Activated T-helper 2 cell treated with anti-CD3 and anti-CD28 coated beads, Interferon-gamma antibody, Interleukin-2, Interleukin-4, amounts not matched to agents 10 μg/mL and 5 μg/mL and 100 μg/mL, durations not matched to agents 14 hours and 24 hours and 36 hours (primary cell): ENCODE measurements at places on chromosomes 3 and 15.

GRCh38 chr3:125618851-125619250 is 23.6 kb upstream of the OSBPL11 start:
- DNase-seq, result no peak

- DNase-seq, result no peak
Measured at GRCh38 chr15:84859144-84859543, 25.3 kb upstream of the SLC28A1 start.

DNA sequence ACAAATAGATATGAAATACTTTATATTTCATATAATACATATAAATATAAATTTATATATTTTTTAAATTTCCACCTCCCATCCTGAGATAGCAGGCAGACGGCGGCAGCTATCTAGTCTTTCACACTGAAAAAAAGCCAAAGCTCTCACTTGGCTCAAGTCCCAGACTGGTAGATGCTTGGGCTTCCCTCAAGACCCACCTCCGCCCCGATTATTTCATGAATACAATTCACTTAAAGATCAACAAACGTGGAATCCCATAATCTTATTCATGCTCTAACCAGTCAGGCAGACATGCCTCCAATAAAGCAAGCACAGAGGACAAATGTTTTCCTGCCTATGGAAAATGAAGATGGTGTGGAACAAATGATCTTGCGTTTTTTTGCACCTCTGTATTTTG is 275.9 kb upstream of the NR2F2 start:
- no peak for DNase-seq

- no peak for DNase-seq
Measured at GRCh38 chr3:20060974-20061685, 20.9 kb downstream of the KAT2B start.

- no peak for DNase-seq
Measured at GRCh38 chr3:52198643-52199608, 966 bp downstream of the ALAS1 start.

- no peak for DNase-seq
Measured at GRCh38 chr3:129266651-129267050, 12.0 kb upstream of the HMCES start.

- DNase-seq, result peak; percentile 17
Measured at GRCh38 chr3:149494022-149494758, 19.7 kb downstream of the TM4SF4 start.

- DNase-seq, result no peak
Measured at GRCh38 chr3:57935539-57935938, 72.7 kb upstream of the FLNB start.

GRCh38 chr3:197847866-197848401 is 56.9 kb downstream of the LRCH3 start:
- DNase-seq, result no peak

DNA sequence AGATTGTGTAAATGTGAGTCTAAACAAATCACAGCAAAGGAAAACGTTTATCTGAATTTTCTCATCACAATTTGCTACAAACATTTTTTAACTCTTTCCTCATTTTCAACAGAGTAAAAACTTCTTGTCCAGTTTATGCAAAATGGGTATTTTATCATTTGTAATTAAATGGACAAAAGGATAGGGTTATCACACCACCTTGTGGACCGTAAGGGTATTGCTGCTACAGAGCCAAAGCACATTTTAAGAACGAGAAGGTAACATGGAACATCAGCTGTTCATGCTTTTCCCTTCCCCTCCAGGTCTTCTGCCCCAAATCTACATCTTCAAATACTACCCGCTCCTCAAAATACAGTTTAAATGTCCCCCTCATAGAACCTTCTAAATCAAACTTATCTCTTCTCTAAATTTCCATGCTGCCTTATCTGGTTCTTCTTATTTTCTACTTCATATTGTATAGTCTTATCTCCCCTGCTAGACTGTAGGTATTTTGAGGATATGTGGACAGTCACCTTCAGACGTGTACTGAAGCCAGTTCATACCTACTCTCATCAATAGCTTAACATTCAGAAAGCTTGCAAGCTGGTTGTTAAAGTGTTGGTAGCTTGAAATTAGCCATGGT is 12.8 kb upstream of the SETMAR start:
- no peak for DNase-seq

- no peak for DNase-seq
Measured at GRCh38 chr15:48643776-48644466, 1.6 kb downstream of the FBN1 start.

GRCh38 chr15:100353449-100353848 is 11.7 kb upstream of the ADAMTS17 start:
- DNase-seq, result no peak

- DNase-seq, result peak; percentile 73
Measured at GRCh38 chr15:48177766-48178647, at the start of gene MYEF2. Gene MYEF2, minus strand, starts transcription at chr15:48178295. Its CDS starts 58 bp downstream, at chr15:48178237.

DNA sequence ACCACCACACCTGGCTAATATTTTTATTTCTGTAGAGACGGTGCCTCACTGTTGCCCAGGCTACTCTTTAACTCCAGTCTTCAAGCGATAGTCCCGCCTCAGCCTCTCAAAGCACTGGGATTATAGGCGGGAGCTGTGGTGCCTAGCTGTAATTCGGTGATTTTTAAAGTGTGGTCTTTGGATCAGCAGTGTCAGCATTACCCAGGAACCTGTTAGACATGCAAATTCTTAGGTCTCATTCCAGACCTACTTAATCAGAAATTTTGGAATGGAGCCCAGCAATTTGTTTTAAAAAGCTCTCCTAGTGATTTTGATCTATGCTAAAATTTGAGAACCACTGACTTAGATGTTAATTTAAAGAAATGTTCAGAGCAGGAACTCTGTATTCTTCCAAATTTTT is 51.9 kb downstream of the GOLM2 start:
- DNase-seq, result no peak

- DNase-seq, result peak; percentile 9
Measured at GRCh38 chr3:27253831-27254230, 115.4 kb downstream of the NEK10 start.

DNA sequence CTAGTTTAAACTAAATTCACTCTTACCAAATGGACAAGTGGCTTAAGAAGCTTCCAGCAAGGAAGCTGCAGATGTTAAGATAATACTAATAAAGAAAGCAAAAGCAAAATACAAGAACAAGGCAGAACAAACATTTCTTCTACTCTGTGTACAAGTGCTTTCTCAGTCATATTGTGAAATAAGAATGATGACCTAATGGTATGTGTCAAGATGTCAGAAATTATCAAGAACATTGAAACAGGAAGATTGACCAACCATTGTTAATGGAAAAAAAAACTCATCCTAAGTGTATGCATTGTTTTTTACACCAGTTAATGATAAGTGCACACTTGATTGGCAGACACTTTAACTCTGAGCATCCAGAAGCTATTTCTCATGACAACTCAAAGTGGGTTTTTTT is 65.4 kb upstream of the P2RY1 start:
- DNase-seq, result no peak

DNA sequence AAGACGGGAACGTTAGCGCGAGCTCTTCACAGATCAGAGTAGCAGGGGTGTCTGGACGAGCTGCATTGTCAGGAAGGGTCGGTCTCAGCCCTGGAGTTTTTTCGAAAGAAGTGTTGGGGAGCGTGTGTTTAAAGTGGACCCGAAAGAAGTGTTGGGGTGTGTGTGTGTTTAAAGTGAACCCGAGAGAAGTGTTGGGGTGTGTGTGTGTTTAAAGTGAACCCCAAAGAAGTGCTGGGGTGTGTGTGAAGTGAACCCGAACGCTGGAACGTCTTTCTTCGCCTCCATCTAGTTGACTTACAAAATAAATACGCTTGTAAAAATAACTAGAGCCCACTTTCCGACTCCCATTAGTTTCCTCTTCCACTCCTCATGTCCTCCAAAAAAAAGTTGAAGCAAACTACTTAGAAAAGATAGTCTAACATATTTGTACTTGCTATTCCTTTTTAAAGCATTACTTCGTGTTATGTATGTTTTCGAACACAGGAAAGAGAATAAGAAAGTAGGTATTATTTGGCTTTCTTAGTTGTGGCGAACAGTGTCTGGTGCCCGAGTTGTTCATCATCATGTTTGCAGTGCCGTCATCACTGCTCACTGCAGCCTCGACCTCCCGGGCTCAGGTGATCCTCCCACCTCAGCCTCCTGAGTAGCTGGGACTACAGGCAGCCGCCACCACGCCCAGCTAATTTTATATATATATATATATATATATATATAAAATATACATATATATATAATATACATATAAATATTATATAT is 1.0 kb downstream of the LRCH3 start:
- no peak for DNase-seq

DNA sequence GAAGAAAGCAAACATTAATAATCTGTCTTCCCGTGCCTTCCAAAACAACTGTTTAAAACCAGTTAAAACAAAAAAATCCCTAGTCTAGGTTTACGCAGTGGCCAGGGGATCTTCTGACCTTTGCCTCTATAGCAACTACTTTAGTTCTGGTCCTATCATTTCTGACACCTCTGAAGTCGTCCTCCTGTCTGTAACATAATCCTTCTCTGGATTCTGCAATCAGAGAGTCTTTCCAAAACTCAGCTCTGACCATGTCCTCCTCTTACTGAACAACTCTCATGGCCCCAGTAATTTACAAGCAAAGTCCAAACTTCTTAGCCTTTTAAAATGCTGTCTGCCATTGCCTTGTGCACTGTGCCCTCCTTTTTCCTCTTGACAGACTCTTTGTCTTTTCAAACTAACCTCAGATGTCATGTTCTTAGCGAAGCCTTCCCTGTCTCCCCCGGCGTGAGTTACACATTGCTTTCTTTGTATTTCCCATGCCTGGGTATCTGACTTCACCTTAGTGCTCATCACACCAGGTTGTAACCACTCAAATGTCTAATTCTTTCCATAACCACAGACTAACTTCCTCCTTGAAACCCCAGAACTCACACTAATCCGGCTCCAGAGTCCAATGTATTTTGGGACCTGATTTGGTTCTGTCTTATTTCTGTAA is 105.2 kb upstream of the BNIP2 start:
- no peak for DNase-seq

GRCh38 chr3:4065085-4065484 is 238.1 kb upstream of the SETMAR start:
- DNase-seq, result no peak

DNA sequence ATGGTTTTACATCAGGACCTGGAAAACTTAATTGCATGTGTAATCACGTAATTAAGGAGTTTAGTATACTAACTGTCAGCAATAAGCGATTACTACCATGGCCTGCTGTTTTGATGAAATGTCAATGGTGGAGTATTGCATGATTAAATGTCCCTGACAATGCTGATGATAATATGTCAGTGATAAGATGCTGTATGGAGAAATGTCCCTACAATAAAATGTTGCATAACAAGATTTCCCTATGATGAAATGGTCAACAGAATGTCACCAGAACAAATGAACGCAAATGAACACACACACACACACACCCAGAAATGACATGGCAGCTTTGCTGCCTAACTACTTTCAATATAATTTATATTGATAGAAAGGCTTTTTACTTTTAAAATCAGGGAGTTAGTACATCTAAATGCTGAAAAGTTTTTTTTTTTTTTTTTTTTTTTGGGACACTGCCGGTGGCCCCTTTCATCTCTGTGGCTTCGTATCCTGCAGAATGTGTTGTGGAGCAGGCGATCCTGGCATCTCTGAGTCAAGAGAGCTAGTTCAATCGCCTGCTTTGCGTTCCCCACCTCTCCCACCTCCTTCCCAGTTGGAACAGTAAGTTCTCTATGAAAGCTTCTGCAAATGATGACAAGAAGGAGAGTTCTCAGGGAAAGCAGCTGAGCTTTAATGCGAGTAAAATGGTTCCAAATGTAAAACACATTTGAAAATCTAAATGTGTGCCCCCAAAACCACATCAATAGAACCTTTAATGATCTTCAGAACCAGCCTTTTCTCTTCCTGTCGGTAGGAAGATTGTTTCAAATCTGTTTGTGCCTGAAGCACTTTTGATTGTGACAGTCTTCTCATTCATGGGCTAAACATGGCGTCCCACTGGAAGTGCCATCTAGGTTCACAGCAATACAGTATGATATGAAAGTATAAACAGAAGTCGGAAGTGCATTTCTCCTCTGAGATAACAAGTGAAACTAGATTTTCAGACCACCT is 170.1 kb upstream of the GBE1 start:
- no peak for DNase-seq

DNA sequence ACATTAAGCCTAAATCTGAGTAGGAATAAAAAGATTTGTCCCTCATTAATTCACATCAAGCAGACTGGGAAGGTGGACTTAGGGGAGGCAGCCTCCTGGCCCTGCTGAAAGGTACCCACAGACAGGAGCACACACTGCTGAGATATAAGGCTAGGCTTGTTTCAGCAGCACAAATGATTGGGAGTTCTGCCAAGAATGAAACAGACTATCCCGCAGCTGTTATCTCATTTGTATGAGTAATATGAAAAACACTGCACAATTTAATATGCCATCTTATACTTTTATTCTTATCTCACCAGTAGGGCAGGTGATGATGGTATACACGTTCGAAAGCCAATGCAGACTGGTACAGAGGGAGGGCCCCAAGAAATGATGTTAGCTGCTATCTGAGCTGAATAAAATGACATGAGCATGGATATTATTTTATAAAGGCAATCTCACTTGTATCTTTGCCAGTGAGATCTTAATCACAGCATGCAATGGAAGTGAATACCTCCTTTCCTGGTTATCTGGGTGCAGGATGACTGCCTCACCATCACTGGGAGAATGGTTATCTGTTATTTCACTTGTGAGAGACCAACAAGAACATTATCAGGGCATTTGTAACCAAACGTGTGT is 258.7 kb upstream of the PPP2R3A start:
- no peak for DNase-seq
